ENCODE measurements at places on chromosomes 1 and 21. TPM values are rescaled to one million over a fixed set of nuclear protein-coding genes. Genes with fewer than 3 reads are reported as not detected.

DNA sequence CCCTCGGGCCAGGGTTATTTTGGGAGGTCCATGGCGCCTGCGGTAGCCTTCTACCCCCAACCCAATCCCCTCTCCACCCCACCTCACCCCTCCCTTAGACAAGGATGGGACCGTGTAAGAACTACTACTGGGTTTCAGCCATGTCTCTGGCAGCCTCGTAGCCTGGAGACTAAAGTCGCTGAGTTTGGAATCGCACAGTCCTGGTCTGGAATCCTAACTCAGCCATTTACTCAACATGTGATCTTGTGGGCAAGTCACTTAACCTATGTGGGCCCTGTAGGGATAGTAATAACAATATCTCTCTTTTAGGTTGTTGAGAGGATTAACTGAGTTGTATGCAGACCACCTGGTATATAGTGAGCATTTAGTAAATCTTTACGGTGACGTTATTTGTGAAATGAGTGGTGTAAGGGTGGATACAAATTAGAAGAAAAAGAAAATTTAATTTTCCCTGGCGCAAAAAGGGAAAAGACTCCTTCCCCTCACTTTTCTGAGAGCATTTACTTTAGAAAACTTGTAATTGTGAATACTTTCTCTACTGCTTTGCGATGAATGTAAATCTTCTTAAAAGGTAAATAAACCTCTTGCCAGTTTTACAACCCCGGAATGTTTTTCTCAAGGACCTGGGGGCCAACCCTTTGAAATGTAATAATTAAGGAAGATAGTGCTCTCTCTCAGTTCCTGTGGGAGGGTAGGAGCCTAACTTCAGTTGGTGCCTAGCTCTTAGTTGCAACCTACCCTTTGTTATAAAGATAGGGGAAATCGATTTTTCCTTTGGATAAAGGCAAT is 615 bp upstream of the MRPS15 start:
- DNase-seq = no peak

- peak; percentile 82 for DNase-seq
Observed at GRCh38 chr1:62689524-62689923, 1.3 kb upstream of the DOCK7 start.

DNA sequence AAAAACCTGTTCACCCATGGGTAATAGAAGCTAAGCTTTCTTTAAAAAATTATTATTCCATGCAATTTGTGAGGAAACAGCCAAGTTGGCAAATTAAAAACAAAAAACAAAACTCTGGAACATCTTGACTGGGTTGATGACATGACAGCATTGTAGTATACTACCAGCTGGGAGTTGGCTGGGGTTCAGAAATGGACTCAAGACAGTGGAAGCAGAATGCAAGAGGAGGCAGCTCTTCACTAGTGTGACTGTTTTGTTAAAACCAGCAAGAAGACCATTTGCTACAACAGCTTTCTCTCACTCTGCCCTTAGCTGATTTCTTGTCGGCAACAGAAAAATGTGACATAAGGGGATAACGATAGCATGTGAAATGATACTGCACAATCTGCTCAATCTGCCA is 1298.9 kb upstream of the ADGRL4 start:
- no peak for DNase-seq

DNA sequence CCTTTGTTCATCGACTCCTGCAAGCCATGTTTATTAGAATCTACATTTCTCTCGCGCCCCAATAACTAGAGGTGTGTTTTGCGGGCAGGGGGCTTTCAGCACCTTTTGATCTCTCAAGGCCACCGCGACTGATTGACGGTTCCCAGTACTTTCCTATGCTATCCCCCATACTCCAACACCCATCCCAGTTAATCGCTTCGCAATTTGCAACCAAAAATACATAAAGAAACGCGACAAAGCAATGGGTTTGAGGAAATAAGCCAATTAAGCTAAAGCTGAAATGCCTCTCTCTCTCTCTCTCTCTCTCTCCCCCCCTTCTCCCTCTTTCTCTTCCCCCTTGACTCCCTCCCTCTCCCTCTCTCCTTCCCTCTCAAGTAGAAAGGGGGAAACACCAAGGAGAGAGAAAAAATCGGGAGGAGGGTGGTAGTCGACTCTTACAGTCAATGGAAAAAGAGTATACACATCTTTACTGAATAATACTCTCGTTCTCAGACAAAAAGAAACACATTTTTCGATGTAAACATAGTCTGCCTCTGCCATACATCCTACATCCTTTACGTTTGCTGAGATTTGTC is 128.0 kb upstream of the DPYD start:
- no peak for DNase-seq

GRCh38 chr1:186662752-186663151 is 17.5 kb downstream of the PTGS2 start:
- DNase-seq = no peak

- no peak for DNase-seq
Observed at GRCh38 chr21:33403128-33403785, at the start of gene IFNGR2. Gene IFNGR2 (plus strand): TSS chr21:33403413. CDS start chr21:33403544, 131 bp downstream.

- DNase-seq = no peak
Observed at GRCh38 chr21:32412162-32413014, at the start of gene EVA1C. Gene EVA1C (plus strand): TSS chr21:32412706. CDS start chr21:32412854, 148 bp downstream.

DNA sequence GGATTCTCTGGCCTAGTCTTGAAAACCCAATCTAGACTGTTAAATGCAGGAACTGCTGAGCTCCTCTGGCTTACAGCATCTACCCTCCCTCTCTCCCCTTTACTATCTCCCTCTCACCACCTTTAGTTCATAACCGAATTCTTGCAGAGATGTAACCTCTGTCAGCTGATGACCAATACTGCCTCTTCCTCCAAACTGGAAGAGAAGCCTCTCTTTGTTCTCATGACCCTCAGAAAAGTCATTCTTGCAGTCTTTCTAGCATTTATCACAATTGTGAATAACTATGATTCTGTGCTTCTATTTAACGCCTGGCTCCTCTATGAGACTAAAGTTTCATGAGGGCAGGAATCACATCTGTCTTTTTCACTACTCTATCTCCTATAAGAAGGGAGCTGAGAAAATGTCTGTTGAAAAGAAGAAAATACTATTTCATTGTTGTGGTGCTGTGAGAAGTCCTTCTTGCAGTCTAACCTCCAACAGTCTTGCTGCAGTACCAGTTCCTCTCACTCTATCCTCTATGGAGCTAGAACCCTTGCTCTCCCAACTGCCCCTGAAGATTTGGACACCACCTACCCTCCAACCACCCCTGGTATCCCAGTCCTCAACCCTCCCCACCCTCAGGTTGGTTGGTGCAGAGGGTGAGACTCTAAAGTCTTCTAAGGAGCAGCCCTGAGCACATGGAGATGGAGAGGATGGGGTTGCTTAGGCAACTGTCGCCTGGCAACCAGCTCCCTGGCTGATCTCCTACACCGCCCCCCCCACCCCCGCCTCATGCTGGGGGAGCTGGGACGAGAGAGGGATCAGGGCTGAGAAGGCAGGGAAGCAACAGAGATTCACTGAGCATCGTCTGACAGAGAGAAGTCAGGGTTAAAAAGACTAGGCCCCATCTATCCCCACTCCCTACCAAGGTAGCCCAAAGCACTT is 13.9 kb downstream of the MEF2D start:
- DNase-seq = no peak

DNA sequence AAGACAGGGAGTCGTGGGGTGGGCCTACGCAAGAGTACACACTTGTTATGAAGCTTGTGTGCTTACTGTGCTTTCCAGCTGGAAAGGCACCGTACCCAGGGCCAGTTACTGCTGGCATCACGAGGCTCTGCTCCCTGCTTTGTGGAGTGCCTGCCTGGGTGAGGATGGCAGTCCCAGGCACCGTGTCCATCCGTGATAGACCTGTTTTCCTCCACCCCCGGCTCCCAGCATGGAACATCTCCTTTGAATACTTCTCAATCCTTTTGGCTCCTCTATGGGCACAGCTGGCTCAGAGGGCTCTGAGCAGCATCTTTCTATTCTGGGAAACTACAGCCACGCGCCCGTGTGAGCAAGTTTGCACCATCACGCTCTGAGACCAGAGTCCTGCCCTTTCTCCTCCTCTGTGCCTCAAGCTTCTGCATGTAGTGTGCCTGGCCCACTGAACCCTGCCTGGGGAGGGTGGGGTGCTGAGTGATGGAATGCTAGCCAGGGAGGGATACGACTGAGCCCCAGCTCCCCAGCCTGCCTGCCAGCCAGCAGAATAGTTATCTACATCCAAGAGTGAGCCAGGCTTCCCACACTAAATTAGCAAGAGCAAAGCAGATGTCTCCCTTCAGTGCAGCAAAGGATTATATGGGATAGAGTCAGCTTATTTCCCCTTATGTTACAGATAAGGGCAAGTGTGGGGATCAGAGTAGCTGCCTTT is 7.1 kb upstream of the TNR start:
- no peak for DNase-seq

GRCh38 chr21:15121655-15122120 is 56.9 kb upstream of the NRIP1 start:
- DNase-seq = no peak

DNA sequence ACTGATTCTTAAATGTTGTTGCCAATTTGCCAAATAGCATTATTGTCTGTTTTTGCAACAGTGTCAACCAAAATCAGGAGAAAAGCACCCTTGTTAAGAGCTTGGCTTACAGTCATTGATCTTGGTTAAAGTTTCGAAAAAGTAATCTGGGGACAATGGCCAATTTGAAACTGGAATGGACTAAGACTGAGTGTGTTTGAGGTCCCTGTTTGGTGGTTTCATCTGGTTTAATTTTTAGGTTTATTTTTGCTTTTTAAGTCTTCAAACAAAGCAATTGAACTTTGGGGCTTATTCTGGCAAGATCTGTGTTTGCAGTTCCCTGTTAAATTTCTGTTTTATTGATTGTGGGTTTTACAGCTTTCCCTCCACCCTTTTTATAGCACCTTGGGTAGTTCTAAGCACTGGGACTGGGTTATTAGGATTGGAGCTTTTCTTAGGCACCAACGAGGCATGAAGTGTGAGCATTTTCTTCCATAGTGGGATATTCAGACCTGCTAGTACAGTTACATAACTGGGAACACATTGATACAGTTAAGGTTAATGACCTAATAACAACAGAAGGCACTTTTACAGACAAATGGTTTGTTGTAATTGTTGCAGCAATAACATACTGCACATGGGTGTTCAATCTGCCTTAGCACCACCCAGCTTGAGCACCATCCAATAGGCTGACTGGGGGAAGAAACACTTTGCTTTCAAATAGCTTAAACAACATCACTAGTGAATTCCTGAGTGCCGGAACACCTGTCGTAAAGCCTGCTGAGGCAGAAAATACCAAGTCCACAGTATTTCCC is 40.6 kb upstream of the MAP10 start:
- no peak for DNase-seq

Gene EFCAB7
- 2.6 TPM for total RNA-seq

DNA sequence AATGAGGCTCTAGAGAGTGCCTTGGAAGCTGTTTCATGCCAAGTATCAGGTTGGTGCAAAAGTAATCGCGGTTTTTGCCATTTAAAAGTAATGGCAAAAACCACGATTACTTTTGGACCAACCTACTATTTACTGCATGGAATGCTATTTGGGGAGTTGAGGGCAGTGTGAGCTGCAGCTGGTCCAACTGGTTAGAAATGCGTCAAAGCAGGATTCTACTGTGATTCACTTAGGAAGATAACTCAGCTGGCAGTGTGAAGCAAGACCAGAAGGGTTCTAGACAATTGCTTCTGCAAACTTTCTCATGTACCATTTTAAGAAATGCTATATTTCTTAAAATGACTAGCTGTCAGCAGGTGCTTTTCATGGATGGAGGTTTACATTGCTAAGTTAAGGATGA is 21.2 kb upstream of the PLA2G2C start:
- no peak for DNase-seq

- DNase-seq = no peak
Observed at GRCh38 chr1:160171980-160172379, 18.4 kb upstream of the CASQ1 start.

DNA sequence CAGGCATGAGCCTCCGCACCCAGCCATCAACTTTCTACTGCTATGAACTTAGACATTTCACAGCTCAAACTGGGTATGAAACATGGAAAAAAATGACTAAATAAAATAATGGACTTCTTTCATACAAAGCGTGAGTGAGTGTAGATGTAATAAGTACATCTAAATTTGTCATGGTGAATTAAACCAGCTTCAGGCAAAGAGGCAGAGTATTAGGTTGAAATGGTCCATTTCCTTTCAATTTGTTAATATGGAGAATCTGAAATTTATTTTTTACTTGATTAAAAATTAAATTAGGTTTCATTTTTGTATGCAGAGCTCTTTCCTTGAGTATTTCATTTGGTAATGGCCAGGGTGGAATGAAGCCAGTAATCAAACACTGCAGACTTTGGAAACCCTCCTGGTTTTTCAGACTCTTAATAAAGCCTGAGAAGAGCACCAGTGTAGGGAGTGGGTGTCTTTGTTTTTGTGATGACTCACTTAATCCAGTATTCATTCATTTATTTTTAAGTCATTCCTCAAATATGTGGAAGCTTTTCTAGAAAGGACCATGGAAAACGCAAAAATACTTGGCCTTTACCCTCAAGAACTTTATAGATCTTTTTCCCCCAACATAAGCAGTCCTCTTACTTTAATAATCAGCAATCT is 49.2 kb downstream of the ALG14 start:
- peak; percentile 80 for DNase-seq

Gene OPRD1
- 0.03 TPM for total RNA-seq

DNA sequence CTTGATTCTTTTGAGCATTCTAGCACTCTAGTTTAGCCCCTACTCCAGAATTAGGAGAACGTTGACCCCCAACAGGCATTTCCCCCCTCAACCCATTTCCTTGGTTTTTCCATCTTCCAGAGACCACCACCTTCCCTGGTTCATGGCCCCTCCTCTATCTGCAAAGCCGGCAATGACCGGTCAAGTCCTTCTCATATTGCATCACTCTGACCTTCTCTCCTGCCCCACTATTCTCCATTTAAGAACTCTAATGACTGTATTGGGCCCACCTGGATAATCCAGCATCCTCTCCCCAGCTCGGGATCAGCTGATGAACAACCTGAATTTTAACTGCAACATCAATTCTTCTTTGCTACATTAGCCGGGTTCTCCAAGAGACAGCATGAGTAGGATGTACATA is 437.4 kb downstream of the NPHP4 start:
- no peak for DNase-seq

DNA sequence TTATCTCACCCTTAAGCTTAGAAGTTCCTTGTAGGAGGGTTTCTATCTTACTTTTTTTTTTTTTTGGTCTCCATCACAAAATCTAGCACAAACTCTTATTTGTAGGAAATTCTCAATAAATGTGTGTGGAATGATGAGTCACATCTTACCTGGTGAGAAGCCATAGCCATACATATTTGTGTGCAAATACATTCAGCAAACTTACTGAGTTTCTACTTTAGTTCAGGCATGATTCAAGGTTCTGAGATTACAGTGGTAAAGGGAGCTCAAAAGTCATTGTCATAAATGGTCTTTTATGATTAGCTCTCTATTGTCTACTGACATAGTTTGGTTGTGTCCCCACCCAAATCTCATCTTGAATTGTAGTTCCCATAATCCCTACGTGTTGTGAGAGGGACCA is 193.1 kb upstream of the UBE2U start:
- DNase-seq = no peak
